ENCODE measurements at places on chromosomes 13 and 19.

- no peak for DNase-seq
These were observed 51.0 kb downstream of the DIAPH3 start for GRCh38 chr13:60112771-60113170.

- peak; percentile 24 for DNase-seq
These were observed 14.3 kb downstream of the IER2 start for GRCh38 chr19:13164343-13165161.

DNA sequence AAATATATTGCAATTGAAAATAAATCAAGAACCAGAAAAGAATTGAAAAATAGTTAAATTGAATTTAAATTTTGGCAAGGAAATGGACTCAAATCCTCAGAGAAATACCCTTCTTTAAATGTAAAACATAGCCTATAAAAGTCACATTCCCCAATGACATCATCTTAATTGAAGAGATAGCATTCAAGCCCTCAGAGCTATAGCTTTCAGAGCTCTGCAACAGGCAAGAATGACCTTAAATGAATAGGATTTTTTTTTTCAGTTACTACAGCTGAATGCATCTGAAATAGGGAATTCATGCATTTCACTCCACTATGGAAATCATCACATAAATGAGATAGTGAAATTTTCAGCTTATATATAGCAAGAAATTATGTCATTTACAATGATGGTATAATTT is 1049.0 kb downstream of the OLFM4 start:
- no peak for DNase-seq

- DNase-seq, result no peak
These were observed 11.9 kb upstream of the F2RL3 start for GRCh38 chr19:16876904-16877361.

- DNase-seq, result no peak
These were observed 328.9 kb downstream of the DIAPH3 start for GRCh38 chr13:59834801-59835200.
